GM23248 (cell line): ENCODE measurements at places on chromosomes 2 and 18.

GRCh38 chr2:54660752-54661151, 62.7 kb upstream of the EML6 start:
- no peak for DNase-seq

DNA sequence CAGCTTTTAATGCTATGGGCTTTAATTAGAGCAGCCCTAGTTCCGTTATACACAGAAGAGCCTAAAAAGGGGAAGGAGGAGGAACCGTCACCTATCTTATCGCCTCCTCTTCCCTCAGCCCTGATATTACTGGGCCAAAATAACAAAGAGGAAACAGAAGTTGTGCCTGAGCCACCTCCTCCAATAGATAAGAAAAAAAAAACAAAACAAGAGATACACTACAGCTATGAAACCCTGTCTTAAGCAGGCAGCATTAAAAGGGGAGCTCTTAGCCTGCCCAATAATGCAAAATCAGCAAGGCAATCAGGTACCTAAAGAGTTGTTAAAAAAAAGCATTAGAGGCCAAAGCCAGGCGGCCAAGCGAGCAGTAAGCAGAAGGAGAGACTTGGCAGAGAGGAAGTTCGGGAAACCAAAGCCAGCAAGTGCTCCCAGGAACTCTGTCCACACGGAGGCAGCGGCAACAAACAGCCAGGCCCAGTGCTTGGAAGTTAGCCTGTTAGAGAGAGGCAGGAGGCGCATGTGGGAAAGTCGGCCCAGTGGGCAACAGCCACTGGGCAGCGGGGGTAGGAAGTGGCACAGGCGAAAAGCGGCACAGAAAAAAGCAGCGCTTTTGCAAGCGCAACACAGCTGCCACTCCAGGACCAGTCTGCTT, 41.8 kb upstream of the PDK1 start:
- DNase-seq, result no peak

GRCh38 chr2:156405586-156405985, 30.6 kb upstream of the GPD2 start:
- peak; percentile 79 for DNase-seq

GRCh38 chr2:208280234-208280633, 14.2 kb downstream of the PIKFYVE start:
- no peak for DNase-seq

- DNase-seq, result no peak
Measured at GRCh38 chr2:20008703-20009102, 3.8 kb downstream of the MATN3 start.

GRCh38 chr18:68494802-68495581, 219.9 kb downstream of the TMX3 start:
- DNase-seq, result peak; percentile 86

DNA sequence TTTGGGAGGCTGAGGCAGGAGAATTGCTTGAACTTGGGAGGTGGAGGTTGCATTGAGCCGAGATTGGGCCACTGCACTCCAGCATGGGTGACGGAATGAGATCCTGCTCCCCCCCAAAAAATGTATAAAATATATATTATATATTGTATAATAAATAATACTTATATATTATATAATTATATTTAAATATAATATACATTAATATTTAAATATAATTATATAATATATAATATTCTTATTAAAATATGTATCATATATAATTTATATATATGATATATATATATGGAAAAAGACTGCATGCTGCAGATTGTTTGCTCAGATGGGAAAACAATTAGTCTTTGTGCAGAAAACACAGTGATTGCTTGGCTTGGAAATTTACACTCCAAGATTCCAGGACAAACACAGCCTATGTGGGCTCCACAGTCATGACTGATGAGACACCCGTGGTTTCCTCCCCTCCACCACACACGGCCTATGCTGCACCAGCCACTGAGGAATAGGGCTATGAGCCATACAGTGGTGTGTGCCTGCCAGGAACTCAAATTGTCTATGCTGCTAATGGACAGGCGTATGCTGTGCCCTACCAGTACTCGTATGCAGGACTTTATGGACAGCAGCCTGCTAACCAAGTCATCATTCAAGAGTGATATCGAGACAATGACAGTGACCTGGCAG, 30.0 kb downstream of the PMAIP1 start:
- DNase-seq, result peak; percentile 58

DNA sequence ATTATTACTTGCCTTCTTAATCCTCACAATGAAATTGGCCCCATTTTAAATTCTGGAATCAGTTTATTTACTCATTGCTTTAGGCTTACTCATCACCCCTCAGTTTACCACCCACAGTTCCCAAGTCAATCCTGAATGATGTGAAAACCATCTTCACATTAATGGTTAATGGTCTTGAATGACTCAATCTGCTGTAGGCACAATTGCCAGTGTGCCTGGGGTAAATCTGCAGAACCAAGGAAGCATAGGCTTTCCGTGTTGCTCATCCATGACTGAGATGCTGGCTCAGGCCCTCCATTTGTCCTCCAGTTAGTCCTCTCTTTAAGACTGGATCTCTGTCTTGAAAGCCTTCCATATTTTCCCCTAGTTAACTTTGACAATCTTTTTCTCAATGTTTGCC, 164.5 kb downstream of the PMAIP1 start:
- DNase-seq, result peak; percentile 53

GRCh38 chr2:43305517-43305916, 79.1 kb upstream of the ZFP36L2 start:
- peak; percentile 45 for DNase-seq

DNA sequence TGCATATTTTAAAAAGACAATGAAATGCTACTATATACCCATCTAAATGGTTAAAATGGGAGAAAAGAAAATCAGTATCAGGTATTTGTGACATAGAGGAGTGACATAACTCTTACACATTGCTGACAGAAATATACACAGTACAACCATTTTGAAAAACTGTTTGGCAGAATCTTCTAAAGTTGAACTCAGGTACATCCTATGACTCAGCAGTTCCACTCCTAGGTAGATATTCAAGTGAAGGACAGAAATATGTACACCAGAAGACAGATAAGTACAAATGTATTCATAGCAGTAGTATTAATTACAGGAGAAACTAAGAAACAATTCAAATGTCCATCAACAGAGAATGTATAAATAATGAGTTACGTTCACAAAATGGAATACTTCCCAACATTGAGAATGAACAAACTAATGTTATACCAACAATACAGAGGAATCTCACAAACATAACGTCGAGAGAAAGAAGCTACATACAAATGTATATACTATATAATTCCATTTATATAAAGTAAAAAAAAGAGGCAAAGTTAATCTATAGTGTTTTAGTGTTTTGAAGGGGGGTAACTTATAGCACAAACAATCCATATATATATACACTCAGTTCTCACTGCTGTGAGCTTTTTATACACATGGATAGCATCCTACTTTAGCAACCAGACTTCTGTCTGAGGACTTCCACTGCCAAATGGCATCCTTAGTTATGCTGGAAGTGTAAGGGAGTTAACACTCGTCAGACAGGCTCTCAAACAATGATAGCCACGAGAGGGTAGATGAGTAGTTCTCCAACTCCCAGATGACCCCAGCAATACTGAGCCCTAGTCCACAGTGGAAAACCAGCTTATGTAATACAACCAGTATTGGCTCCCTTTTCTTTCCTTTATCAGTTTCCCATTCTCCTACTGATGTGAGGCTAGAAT, 172.5 kb downstream of the NBAS start:
- no peak for DNase-seq

DNA sequence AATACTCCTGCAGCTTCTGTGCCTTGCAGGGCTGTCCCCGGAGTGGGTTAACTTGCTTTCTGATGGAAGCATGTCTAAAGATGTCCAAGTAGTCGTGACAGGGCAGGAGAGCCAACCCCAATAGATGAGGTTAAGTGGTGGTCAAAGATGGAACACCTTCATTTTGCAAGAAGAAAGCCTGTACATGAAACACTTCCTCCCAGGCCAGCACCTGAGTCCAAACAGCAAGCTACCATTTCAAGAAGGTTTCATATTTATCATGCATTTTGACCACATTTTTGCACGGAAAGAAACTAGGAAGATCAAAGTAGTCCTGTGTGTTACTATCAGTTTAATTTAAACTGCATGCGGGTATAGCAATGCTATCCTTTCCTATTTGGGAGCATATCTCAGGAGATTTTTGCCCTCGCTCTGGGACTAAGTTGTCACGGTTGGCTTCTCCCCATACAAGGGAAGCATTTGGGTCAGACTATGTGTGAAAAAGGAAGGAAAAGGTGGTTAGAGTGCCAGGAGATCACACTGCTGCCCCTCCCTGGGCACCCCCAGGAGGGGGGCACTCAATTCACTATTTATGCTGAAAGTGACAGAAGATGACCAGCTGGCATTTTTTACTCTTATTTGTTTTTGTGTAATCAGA, 187.6 kb downstream of the ZNF521 start:
- peak; percentile 8 for DNase-seq

- DNase-seq, result no peak
Measured at GRCh38 chr2:231533086-231533776, 3.0 kb upstream of the NMUR1 start.

DNA sequence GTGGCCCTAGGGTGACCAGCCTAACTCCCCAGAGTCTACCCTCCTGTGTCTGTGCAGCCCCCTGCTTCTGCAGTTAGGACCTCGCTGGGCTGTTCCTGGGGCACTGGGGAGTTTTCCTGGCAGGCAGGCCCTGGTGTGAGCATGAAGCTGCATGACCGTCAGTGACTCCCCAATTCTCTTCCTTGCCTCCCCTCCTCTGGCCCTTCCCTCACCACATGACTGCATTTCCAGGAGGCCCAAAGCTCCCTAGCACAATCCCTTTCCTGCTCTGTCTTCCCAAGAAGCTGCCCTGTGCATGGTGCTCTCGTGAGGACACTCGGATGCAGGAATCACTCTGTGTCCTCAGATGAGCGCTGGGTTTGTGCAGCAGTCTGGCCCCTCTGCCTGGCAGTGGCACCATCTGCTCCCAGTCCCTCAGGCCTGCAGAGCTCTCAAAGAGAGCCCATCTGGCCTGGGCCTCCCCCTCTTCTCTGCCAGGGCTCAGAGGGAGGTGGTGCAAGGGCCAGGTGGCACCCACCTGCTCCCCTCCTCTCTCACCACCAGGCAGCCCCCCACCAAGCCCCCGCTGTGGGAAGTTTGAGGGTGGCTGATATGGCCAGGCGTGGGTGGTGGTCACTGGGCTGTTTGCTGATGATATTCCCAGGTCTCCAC, 125.6 kb upstream of the HS6ST1 start:
- no peak for DNase-seq

- DNase-seq, result peak; percentile 80
Measured at GRCh38 chr2:199973703-199974102, 18.3 kb downstream of the MAIP1 start.

DNA sequence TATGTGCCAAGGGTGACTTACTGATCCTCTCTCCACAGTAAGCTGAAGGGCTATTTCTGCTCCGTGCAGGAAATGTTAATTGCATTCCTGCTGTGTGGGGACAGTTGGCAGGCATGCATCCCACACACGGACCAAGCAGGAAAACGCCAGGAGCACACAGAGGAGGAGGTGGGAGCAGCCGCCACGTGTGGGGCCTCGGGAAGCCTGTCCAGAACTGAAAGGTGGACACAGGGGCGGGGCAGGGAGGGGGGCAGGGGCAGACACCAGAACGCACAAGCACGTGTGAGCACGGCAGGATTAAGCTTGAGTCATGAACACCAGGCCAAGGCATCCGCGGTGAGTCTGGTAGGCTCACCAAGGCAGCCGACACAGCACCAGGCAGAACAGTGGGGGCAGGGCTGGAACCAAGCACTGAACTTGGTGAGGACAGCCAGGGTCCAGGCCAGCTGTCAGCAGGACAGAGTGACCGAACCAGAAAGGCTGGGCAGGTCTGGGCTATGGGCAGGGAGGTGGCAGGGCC, 177.1 kb downstream of the EIPR1 start:
- DNase-seq, result no peak

GRCh38 chr18:43572163-43572562, 294.9 kb upstream of the SYT4 start:
- DNase-seq, result no peak

- DNase-seq, result no peak
Measured at GRCh38 chr2:78734221-78734620, 291.3 kb upstream of the REG3G start.

GRCh38 chr2:96241900-96242611, 23.7 kb downstream of the TMEM127 start:
- peak; percentile 86 for DNase-seq

DNA sequence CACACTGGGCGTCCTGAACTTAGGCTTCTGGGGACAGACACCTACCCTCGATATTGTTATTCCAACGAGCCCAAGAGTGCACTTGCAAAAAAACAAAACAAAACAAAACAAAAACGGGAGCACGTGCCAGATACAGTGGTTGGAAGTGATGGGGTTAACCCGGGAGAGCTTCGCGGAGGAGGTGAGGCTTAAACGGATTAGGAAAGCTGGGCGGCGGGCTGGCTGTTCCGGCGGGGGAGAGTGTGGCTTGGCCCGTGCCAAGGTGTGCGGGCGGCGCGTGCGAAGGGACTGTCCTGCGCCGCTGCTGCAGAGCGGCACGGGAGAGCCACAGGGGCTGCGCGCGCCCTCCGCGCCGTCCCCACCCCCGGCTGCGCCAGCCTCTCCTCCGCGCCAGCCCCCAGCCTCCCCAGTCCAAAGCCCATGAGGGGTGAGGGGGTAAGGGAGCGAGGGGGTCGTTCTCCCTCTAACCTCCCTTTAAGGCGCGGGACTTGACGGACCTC, 1.5 kb upstream of the SLC30A3 start:
- no peak for DNase-seq

GRCh38 chr2:3827673-3828575, 124.5 kb downstream of the DCDC2C start:
- DNase-seq, result peak; percentile 61

DNA sequence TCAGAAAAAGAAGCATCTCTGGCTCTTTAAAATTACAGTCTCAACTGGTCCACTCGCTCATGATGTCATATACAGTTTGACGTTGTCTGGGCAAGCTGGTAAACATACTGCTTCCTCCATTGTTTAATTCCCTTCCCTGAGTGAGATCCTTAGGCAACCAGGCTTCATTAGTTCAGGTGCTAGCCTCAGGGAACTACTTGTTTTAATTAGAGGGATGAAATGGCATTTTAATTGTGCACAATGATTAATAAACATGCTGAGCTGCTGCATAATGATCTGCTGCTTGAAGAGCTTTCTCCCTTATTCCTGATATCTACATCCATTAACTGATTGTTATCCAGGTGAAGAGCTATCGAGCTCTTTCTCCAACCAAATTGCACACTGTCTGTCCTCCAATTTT, 195.6 kb upstream of the ETAA1 start:
- no peak for DNase-seq

DNA sequence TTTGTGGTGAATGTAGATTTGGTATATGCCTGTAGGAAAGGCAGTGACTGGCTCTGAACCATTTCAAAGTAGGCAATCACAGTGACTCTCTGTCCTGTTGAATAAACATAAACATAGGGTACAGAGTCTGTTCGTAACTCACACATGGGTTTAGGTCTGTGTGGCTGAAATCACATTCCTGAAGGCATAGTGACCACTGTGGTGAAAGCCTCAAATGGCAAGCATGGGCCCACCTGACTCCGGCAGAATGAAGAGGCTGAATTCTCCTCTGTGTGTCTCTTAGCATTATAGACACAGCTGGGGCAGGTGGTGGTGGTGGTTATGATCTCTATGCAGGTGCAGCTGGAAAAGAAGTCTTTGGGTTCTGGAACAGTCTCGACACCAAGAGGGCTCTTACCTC, 61.2 kb downstream of the ITGA6 start:
- no peak for DNase-seq
